Eye (tissue), 1 donor: ENCODE measurements at places on chromosomes 2 and 18.

DNA sequence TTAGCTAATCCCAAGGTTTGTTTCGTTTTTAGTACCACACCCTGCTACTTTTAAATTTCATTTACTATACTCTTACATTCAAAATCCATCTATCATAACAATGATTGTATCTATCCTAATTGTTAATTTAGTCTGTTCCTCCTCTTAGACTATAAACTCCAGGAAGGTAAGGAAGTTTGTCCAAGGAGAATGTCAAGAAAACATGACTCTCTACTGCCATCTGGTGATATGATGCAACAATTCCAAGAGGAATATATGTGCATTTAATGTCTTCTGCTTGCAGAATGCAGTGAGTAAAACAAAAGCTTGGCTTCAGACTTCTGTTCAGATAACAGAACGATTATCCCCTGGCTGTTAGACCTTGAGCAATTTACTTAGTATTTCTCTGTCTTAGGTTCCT lies 1267.1 kb downstream of the LRP1B start:
- peak; percentile 67 for DNase-seq

DNA sequence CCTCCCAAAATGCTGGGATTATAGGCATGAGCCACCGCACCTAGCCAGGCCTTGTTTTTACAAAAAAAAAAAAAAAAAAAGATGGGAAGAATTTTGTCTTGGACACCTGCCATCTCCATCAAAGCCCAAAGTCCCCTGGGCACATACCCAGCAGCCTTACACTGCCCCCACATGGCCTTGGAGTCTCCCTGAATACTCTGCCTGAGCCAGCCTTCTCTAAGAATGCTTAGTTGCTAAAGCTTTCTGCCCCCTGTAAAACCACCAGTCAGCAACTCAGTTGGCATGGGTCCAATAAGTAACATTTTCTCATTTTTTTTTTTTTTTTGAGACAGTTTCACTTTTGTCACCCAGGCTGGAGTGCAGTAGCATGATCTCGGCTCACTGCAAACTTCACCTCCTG lies 40.6 kb downstream of the SPC25 start:
- DNase-seq, result peak; percentile 20

DNA sequence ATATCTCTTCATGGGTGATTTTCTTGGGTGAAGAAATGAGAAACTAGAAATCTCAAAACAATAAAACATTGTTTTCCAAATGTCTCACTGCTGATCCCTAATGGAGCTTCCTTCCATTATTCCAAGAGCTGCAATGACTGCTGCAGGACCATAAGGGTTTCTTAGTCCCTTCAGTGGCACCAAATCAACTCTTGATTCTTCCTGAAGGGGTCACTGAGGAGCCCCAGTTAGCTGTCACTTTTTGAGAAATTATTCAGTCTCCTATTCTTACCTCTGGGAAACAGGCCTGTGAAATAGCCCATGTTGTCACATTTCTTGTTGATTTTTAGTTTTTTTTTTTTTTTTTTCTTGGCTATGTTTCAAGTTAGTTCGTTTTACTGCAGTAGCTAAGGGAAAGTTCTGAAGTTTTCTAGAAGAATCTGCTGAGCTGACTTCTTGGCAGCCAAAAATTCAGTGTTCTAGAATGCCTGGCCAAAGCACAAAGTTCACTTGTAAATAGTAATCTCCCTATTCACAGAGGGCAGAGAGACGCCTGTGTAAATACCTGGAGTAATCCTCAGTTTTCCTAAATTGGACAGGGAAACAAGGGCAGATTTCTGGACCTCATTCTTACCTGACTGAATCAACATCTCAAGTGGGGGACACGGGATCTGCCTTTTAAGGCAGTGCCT lies 480.0 kb downstream of the RIT2 start:
- no peak for DNase-seq

DNA sequence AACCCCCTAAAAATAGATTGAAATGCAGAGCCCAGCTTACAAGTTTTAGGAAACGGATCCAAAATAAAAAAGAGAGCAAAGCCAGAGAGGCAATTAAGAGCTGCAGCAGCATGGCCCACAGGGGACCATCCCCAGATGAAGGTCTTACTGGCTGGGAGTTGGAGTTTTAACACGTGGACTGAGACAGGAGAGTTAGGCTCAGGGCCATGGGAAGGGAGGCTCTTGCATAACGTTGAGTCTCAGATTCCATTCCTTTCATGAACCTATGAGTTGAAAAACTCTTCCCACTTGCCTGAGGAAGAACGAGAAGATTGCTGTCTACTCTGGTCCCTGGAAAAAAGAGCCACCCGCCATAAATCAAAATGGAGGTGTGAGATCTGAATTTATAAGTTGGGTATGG lies 101.8 kb upstream of the NDUFV2 start:
- no peak for DNase-seq

DNA sequence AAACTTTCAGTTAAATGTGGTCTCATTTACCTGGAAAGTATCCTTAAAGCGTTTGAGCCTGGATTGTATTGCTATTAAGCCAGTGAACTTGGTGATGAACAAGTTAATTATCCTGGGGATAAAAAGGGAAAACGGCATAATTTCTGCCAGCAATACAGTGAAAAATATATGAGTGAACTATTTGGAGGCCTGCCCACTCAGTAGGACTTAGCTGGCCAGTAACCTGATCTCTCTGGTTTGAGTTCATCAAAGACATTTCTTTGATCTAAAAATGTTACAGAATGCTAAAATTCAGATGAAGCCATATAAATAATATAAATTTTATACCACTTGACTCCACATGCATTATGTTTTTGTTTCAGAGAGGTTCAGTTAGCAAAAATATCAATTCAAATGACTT lies 241.1 kb upstream of the VWC2L start:
- DNase-seq, result no peak

GRCh38 chr18:75159646-75160356 lies 49.1 kb downstream of the PTGR3 start:
- DNase-seq, result peak; percentile 39

GRCh38 chr2:128791985-128792320 lies 473.3 kb upstream of the HS6ST1 start:
- peak; percentile 66 for DNase-seq

- no peak for DNase-seq
Measured at GRCh38 chr2:20423847-20424246, 23.0 kb upstream of the RHOB start.

GRCh38 chr2:129730979-129731378 lies 248.5 kb upstream of the RAB6C start:
- DNase-seq, result no peak

GRCh38 chr18:59742325-59743111 lies 45.3 kb upstream of the CCBE1 start:
- DNase-seq, result no peak

DNA sequence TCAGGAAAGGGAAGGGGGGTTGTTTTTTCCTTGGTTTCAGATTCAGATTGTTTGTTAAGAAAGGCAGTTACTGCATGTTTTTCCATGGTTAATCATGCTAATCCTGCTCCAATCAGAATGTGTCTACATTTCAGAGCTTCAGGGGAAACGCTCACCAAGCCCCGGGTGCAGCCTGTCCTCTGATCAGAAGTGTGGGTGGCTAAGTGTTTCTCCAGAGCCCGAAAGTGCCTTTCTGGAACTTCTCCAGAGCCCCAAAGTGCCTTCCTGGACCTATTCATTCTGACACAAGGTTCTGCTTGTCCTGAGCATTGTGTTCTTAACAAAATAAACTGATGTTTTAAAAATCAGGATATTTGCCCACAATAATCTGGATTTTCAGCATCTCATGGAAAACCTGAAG lies 359.0 kb upstream of the ZNF521 start:
- DNase-seq, result no peak

GRCh38 chr2:171824086-171824485 lies 70.0 kb downstream of the SLC25A12 start:
- DNase-seq, result no peak

GRCh38 chr18:25495606-25496005 lies 143.6 kb upstream of the ZNF521 start:
- DNase-seq, result no peak

GRCh38 chr2:172405673-172406072 lies 21.7 kb upstream of the ITGA6 start:
- DNase-seq, result no peak
